ENCODE measurements at places on chromosomes 6 and 20.
A peak's percentile ranks its signal among the peaks of the same experiment; 100 is the strongest.

GRCh38 chr6:87391334-87391733 is 16.4 kb upstream of the CFAP206 start:
- DNase-seq = no peak

GRCh38 chr6:111683749-111684267 is 78.1 kb upstream of the TRAF3IP2 start:
- DNase-seq = peak; percentile 61

- DNase-seq = peak; percentile 81
These were observed at the start of gene KCNK17 for GRCh38 chr6:39314273-39314795. KCNK17 (minus strand) TSS chr6:39314419; CDS start chr6:39314320, 99 bp downstream.

GRCh38 chr6:52632011-52632410 is 38.9 kb upstream of the TMEM14A start:
- no peak for DNase-seq

DNA sequence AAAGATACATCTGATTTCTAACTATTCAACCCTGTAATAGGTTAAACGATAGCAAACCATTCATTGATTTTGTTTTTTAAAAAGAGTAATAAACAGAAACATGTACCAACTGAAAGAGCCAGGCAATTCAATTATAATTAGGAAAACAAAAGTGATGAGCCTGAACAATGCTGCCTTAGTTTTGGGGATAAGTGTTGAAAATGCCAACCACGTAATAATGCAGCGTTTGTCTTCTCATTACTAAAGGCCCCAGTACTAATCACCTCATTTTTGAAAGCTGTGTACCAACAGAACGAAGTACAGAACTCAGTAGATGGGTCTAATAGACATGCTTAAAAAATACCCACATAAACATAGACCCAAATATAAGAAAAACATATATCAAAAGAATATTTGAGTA is 663.6 kb upstream of the CHD6 start:
- no peak for DNase-seq

- no peak for DNase-seq
These were observed 29.2 kb downstream of the SGK1 start for GRCh38 chr6:134288538-134289203.

- DNase-seq = no peak
These were observed 2.7 kb downstream of the TEAD3 start for GRCh38 chr6:35494161-35494563.

DNA sequence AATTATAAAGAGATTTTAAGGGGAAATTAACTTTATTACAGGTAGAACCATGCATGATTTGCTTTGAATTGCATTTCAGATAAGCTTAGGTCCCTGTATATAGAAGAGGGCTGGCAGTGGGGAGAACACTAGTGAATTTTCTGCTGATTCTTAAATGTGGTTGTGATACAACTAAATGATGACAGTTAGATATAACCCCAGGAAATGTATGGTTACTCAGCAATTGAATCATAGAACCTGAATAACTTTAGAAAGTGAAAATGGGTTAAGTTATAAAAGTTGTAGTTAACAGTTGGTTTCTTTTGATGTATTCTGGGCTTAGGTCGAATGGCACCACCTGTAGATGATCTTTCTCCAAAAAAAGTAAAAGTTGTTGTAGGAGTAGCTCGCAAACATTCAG is 70.1 kb downstream of the PHF3 start:
- DNase-seq = no peak

- DNase-seq = no peak
These were observed 540.7 kb upstream of the BTBD3 start for GRCh38 chr20:11376998-11377397.

GRCh38 chr6:115982453-115982852 is 78.2 kb downstream of the FRK start:
- DNase-seq = no peak

All from right cardiac atrium (tissue), 5 donors.